Bronchus fibroblast of lung (primary cell): ENCODE measurements at places on chromosomes 6 and 20. TPM values are rescaled to one million over a fixed set of nuclear protein-coding genes. Genes with fewer than 3 reads are reported as not detected.

TMEM244 gene
- not detected in 2 replicates for total RNA-seq

ALDH5A1 gene
- total RNA-seq = 0.15 and 0.17 TPM in 2 replicates

LRRC1 gene
- total RNA-seq = 4.9 and 6.4 TPM in 2 replicates

ASIP gene
- total RNA-seq = not detected in 2 replicates

TRIM15 gene
- not detected in 2 replicates for total RNA-seq

PPP1R14C gene
- total RNA-seq = not detected in 2 replicates

LY6G5C gene
- 1.0 and 2.2 TPM in 2 replicates for total RNA-seq

PPP1R10 gene
- total RNA-seq = 19.8 and 24.0 TPM in 2 replicates

VPS52 gene
- 29.3 and 29.9 TPM in 2 replicates for total RNA-seq

SLC23A2 gene
- total RNA-seq = 6.4 and 6.8 TPM in 2 replicates

OXT gene
- total RNA-seq = not detected in 2 replicates

SLC13A3 gene
- total RNA-seq = 3.3 and 6.1 TPM in 2 replicates

ERVFRD-1 gene
- not detected in 2 replicates for total RNA-seq

MRPS18A gene
- 51.6 and 60.2 TPM in 2 replicates for total RNA-seq

ULBP2 gene
- total RNA-seq = 6.2 and 6.6 TPM in 2 replicates

CENPW gene
- total RNA-seq = 18.7 and 23.5 TPM in 2 replicates

HLA-DOB gene
- total RNA-seq = 0.30 and 0.84 TPM in 2 replicates

NKX2-2 gene
- total RNA-seq = not detected in 2 replicates

AGER gene
- 1.0 and 1.3 TPM in 2 replicates for total RNA-seq

TREML2 gene
- not detected in 2 replicates for total RNA-seq

PRR18 gene
- total RNA-seq = not detected in 2 replicates

PLN gene
- total RNA-seq = not detected in 2 replicates

FBXO9 gene
- total RNA-seq = 26.5 and 34.0 TPM in 2 replicates

PTGIS gene
- total RNA-seq = 0.15 and 0.17 TPM in 2 replicates

TNFRSF6B gene
- 227 and 246 TPM in 2 replicates for total RNA-seq

FLOT1 gene
- 178 and 180 TPM in 2 replicates for total RNA-seq

SLC35D3 gene
- not detected in 2 replicates for total RNA-seq

SLC17A2 gene
- total RNA-seq = not detected in 2 replicates

MMP24 gene
- total RNA-seq = 0.15 and 0.17 TPM in 2 replicates

PSMB8 gene
- total RNA-seq = 24.9 and 26.2 TPM in 2 replicates

SLC17A3 gene
- total RNA-seq = not detected in 2 replicates

F13A1 gene
- not detected in 2 replicates for total RNA-seq

BCAS4 gene
- 23.7 and 27.9 TPM in 2 replicates for total RNA-seq

HRH3 gene
- total RNA-seq = not detected in 2 replicates

SPINT3 gene
- total RNA-seq = not detected in 2 replicates

MUC21 gene
- not detected in 2 replicates for total RNA-seq

CD40 gene
- total RNA-seq = 3.3 and 4.4 TPM in 2 replicates

IYD gene
- not detected in 2 replicates for total RNA-seq
